ENCODE measurements at places on chromosomes 16 and 17.

- peak; percentile 68 for DNase-seq
Measured at GRCh38 chr17:61570118-61570517, 20.9 kb downstream of the NACA2 start.

DNA sequence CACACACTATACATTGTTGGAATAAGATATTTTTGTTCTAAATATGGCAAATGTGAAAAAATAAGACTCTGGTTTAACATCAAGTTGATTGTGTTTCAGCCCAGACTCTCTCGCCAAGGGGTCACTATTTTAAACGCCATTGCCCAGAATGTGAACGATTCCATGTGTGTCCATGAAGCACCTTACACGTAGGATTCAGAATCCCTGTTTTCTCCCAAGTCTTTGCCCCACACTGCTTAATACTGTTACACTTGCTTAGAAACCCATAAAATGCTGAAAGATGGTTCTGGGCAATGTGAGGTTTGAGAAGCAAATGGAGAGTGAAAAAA is 7.7 kb downstream of the HS3ST3B1 start:
- DNase-seq = no peak

- peak; percentile 82 for DNase-seq
Measured at GRCh38 chr16:11681556-11681955, 13.3 kb downstream of the SNN start.

GRCh38 chr16:83939266-83939855 is 13.7 kb upstream of the OSGIN1 start:
- no peak for DNase-seq

DNA sequence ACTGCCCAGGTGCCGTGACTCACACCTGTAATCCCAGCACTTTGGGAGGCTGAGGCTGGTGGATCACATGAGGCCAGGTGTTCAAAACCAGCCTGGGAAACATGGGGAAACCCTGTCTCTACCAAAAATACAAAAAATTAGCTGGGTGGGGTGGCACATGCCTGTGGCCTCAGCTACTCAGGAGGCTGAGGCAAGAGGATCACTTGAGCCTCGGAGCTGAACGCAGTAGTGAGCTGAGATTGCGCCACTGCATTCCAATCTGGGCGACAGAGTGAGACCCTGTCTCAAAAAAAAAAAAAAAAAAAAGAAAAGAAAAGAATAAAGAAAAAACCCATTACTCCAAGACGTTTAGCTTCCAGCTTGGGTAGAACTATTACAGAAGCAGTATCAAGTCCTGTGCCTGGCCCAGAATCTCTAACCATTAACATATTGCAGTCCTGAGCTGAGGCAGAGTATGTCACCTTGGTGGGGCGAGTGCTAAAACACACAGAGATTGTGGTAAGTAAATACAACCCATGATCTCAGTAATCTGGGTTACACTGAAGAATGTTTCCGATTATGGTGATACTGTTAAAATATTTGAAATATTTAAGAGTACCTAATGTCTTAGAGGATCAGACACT is 23.2 kb upstream of the CFAP20 start:
- no peak for DNase-seq

DNA sequence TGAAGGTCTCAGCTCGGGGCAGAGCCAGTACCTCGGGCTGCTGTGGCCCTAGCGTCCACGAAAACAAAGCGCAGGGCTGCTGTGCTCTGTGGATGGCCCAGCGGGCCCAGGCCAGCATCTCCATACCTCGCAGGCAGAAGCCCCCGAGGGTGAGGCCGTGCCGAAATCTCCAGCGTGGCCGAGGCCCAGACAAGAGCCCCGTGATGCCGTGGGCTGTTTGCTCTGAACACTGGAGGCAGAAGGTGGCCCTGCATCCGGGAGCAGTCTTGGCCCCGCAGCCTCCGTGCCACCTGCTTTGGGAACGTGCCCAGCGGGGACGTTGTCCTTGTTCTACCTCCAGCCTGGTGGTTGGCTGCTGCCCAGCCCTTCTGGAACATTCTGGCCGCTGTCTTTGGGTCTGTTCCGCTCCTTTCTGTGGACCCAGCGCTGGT is 121.4 kb downstream of the BANP start:
- no peak for DNase-seq

DNA sequence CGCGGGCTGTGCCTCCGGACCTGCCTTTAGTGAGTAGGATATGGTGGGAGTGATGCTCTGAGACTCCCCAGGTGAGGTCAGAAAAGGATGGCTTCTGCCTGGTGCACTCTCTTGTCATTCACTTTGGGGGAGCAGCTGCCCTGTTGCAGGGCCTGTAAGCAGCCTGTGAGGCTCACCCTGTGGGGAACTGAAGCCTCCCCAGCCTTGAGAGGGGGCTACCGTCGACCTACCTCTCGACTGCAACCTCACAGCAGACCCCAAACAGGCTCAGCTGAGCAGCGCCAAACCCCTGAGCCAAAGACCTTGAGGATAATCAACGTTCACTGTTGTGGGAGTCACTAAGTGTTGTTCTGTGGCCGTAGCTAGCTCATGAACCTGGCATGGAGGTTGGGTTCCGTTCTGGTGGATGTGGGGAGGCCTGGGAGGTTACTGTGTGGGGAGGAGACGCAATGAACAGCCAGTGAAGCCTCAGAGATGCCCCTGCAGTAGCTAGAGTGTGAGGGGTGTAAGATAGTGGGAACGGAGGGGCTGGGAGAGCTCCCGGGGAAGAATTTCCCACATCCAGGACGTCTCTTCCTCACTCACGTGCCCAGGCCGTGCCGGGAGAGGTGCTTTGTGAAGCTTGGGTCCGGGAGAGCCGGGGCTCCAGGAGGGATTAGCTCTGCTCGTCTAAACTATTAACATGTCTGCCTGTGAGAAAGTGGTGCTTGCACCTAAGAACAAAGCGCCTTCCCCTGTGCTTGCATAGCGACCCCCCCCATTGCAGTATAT is 38.8 kb downstream of the METRNL start:
- no peak for DNase-seq

DNA sequence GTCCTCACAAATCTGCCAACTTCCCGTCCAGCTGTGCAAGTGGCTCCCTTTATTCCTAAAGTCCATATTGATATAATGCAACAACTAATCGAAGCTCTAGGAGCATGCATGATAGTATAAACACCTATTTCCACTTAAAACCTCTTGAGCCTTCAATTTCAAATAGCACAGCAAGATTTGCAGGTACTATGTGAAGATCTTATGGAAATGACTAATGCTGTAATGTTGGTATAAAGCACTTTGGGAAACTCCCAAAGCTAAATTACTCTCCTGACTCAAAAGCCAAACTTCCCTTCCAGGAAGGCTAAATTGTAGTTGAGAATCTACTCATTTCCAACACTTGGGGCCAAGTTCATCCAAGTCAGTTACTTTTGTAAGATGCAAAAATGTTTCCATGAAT is 287.6 kb upstream of the CDH11 start:
- no peak for DNase-seq

- peak; percentile 40 for DNase-seq
Measured at GRCh38 chr16:11327277-11328171, 17.7 kb upstream of the RMI2 start.

GRCh38 chr17:76445697-76446448 is 7.1 kb downstream of the UBE2O start:
- no peak for DNase-seq

DNA sequence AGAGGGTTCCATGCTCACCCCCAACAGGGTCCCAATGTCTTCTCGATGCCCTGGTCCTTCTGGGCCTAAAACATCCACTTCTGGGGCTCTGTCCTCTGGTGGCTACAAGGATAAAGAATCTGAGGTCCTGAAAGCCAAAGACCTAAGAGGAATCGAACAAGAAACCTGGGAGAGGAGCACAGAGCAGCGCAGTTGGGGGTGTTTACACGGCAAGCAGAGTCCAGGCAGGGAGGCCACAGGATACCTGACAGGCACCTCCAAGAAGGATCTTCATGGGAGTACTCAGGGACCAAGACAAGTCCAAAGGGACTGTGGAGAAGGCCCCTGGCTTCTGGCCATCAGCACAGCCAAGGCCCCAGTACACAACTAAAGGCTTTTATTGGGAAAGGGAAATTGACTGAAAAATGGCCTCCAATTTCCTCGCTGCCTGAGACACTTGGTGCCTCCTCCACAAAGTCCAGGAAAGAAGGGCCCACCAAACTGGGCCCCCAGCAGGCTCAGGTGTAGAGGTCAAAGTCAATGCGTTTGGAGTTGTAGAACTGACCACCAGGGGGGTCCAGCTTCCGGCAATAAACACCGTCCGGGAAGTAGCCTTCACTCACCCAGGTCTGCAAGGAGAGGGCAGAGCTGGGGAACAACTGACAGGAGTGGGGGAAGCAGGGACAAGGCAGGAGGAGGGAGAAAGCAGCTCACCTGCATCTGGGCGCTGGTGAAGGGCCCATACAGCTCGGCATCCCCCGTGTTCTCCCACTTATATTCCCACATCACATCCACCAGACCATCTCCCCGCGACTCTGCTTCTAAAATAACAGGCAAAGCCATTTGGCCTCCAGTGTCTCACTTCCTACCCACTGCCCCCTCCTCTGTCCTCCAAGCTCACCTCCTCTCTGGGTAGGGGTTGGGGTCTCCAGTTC is 2.4 kb downstream of the CD2BP2 start:
- no peak for DNase-seq

GRCh38 chr16:6916946-6917345 is 415.7 kb upstream of the RBFOX1 start:
- no peak for DNase-seq

GRCh38 chr17:77216486-77216885 is 75.7 kb downstream of the SEC14L1 start:
- no peak for DNase-seq

DNA sequence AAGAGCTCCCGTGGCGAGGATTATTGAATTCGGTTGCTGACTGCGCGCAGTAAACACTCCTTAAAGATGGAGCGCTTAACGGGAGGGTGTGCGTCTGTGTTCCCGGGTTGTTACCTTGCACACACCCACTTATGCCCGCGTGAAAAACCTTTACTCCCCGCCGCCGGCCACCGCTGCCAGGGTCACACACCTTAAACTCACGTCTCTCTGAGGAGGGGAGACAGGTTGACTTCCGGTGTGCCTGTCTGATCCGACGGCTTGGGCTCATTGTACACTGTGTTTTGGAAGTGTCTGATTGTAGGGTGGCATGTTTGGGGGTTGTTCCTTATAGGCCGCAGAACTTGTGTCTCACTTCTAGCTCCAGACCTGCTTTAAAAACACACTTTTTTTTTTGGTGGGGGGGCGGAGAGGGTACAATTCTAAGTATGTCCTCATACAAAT is 66.8 kb downstream of the KPNA2 start:
- peak; percentile 71 for DNase-seq

- DNase-seq = peak; percentile 64
Measured at GRCh38 chr17:48068491-48068961, 20.4 kb downstream of the NFE2L1 start.

GRCh38 chr17:862582-862981 is 80.4 kb downstream of the MRM3 start:
- no peak for DNase-seq

DNA sequence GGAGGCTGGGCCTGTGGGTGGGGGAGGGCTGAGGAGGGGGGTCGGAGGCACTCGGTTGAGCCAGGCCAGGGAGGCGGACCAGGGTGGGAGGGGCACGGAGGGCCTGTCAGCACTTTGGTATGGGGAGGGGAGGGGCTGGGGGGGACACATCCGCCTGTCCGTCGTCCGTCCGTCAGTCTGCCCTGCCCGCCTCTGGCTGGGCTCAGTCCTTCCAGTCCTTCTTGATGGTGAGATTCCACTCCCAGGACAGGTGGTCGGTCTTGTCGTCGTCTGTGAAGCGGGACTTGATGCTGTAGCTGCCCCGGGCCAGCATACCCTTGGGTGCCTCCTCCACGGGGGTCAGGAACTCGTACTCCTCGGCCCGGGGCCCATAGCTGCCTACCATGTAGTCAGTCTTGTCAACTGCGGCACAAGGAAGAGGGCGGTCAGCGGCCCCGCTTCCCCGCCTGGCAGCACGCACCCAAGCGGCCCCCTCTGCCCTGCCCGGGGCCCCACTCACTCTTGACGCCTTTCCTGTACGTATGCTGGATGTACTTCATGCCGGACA is 2.4 kb downstream of the ARHGDIA start:
- peak; percentile 71 for DNase-seq

DNA sequence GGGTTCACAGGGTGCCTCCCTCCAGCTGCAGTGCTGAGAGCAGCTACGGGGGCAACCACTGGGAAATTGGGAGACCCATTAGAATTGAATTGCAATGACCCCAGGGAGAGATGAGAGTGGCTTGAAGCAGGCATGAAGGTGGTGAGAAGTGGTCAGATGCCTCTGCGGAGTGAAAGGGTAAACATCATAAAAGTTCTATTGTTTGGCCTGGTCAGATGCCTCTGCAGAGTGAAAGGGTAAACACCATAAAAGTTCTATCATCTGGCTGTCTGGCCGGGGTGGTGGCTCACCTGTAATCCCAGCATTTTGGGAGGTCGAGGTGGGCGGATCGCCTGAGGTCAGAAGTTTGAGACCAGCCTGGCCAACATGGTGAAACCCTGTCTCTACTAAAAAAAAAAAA is 53.5 kb downstream of the TNFRSF13B start:
- DNase-seq = peak; percentile 27

DNA sequence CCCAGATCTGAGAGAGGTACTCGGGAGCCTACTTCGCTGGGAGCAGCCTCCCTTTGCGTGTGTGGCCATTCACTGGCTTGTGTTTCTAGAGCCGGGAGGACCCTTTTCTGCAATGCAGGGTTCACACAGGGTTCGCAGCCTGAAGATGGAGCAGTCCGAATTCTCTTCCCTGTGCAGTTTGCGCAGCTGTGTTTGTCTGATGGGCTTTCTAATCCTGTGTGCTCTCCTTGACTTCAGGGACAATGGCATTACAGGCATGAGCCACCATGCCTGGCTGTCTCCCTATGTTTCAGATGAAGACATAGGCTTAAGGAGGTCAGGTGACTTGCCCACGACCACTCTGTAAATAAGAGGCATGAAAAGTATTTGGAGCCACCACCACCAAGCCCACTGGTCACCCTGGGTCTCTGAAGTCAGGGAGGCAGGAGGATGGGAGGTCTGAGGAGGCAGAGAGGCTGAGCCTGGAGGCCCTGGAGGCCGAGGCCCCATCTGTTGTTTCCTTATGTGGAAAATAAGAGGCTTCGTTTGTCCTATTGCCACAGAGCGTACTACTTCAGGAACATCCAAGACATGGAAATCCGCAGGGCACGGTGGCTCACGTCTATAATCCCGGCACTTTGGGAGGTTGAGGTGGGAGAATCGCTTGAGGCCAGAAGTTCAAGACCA is 5.0 kb upstream of the STH start:
- DNase-seq = no peak

DNA sequence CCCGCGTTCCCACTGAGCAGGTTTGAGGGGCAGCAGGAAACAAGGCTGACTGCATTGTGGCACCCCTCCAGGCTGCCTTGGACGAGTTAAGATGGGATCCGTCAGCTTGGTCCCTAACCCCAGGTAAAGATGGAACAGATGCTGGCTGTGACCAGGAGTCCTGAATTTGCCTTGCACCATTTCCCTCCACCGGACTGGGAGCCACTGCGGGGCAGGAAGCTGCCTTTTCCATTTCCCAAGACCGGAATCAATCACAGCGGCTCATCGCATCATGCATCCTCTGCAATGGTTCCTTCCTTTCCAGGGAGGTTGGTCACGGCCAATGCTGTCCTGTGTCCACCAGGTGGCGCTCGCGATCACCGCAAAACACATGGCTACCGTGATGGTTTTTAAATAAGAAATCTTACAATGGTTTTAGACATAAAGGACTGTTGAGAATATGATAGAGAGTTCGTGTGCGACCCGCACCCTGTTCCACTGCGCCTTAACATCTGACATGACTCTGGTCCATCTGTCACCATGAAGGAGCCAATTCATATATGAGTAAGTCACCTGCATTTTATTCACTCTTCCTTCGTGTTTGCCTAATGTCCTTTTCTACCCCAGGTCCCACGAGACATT is 6.8 kb upstream of the MEAK7 start:
- DNase-seq = peak; percentile 91

GRCh38 chr16:1357906-1358566 is 6.3 kb downstream of the GNPTG start:
- no peak for DNase-seq
